ENCODE measurements at places on chromosomes 5 and 9. TPM values are rescaled to one million over a fixed set of nuclear protein-coding genes. Genes with fewer than 3 reads are reported as not detected.
A peak's percentile ranks its signal among the peaks of the same experiment; 100 is the strongest.

CCDC183 gene
- total RNA-seq = 2.2 TPM

GRCh38 chr5:163458778-163459385 lies 1.0 kb downstream of the NUDCD2 start:
- DNase-seq = no peak

GRCh38 chr9:133935328-133936005 lies 56.7 kb downstream of the VAV2 start:
- DNase-seq = peak; percentile 85

GRCh38 chr5:156340893-156341292 lies 13.9 kb downstream of the SGCD start:
- DNase-seq = no peak

DNA sequence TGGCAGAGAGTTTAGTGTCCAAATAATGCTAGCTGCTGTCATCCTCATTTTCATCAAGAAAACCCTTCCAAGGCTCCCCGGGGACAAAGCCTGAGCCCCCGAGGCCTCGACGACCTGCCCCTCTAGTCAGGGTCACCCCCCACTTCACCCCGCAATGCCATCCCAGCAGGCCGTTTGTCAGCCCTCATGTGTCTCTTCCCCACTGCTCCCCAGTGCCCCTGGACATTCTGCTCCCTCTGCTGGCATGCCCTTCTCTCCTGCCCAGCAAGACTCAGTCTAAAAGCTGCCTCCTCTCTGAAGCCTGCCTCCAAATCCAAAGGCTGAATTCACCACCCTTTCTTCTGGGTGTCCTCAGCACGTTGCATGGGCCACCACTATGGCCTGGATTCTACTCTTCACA lies 59.3 kb downstream of the PAX5 start:
- no peak for DNase-seq

- DNase-seq = no peak
These were observed 96.7 kb upstream of the ALDH1B1 start for GRCh38 chr9:38295764-38296163.

DNA sequence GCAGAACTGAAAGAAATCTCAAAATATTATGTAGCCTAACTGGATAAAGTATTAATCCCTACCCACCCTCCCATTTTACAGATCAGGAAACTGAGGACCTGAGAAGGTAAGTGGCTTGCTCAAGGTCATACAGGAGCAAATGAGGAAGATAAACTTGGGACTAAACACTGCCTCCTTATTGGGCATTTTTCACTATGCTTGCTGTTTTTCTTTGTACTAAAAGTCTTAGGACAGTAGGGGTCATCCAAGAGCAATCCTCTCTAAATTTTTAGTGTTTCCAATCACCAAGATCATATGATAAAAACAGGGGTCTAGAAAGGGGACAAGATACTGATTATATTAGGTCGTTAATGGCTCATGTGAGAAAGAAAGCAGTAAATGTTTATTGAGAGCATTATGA lies 80.8 kb downstream of the RORB start:
- DNase-seq = no peak

UNC13B gene
- 25.5 TPM for total RNA-seq

SEMA5A gene
- total RNA-seq = 25.3 TPM

DNA sequence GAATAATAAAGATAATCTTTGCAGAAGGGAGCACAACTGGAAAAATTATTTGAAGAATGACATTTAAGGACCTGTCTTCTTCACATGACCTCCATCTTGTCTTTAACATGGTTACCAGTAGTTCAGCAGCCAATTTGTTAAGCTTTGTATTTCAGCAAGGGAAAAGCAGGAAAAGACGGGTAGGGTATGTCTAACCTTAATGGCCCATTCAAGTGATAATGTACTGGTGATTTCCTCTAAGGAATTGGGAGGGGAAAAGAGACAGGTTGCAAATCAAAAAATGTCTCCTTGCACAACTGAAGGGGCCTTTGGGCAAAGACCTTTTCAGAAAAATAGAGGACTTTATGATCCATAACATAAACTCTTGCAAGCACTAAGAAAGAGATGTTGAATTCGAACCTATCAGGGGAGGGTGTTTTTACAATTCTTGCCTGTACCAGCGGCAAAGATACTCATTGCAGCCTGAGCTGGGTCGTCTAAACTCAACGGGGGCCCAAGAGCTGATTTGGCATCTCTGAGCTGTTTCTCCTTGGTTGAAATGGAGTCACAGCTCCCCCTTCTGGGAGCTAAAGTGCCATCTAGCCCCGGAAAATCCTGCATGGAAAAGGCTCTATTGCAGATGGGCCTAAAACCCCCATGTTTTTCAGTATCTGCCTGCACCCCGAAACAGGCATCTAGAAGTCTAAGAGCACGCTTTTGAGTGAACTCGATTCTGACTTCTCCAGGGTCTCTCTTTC lies 3.8 kb downstream of the BRINP1 start:
- no peak for DNase-seq

GRCh38 chr5:75192804-75193203 lies 43.9 kb downstream of the ANKRD31 start:
- DNase-seq = no peak

CDHR2 gene
- 0.20 TPM for total RNA-seq

GRCh38 chr5:84725946-84726570 lies 341.4 kb upstream of the EDIL3 start:
- DNase-seq = no peak

DNA sequence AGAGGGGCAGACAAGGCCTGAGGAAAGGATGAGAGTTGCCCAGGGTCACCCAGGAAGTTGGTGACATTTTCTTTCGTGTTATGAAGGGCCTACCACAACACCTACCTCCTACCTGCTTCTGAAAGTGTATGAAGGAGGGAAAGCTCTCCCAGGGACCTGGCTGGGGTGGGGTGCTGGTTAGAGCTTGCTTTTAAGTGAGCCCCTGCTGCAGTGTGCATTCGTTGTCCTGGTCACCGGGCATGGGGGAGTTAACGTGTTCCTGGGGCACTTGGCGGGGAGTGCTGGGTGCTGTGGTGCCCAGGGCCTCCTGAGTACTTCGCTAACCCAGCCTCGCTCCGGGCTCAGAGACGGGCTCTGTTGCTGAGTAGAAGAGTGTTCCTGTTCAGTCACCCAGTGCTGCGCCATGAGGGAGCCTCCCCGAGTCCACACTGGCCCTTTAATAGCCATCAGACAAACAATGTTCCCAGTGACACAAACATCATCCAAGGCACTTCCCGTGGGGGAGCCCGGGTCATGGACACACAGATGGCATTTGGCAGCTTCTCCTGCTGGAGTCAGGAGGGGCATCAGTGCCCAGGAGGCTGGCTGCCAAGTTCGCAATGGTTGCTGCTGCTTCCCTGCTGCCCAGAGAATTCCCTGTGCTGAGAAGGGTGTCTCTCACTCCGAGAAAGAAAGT lies 85.7 kb downstream of the AMBP start:
- peak; percentile 86 for DNase-seq

SLC1A3 gene
- 105 TPM for total RNA-seq

DNA sequence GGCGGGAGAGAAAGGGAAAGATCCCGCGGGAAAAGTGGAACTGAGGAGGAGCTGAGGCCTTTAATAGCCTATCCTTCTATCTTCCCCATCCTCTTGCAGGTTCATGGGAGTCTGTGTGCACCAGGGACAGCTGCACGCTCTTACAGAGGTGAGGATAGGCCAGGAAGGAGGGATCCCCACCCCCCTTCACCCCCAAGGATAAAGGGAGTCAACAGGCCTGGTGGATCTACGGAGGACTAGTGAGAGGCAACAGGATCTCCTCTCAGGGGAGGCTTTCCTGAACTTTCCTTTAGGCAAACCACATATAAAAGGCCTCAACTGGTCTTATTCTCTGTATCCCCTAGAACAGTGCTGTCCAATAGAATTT lies 1.1 kb downstream of the TESK1 start:
- DNase-seq = no peak

DNA sequence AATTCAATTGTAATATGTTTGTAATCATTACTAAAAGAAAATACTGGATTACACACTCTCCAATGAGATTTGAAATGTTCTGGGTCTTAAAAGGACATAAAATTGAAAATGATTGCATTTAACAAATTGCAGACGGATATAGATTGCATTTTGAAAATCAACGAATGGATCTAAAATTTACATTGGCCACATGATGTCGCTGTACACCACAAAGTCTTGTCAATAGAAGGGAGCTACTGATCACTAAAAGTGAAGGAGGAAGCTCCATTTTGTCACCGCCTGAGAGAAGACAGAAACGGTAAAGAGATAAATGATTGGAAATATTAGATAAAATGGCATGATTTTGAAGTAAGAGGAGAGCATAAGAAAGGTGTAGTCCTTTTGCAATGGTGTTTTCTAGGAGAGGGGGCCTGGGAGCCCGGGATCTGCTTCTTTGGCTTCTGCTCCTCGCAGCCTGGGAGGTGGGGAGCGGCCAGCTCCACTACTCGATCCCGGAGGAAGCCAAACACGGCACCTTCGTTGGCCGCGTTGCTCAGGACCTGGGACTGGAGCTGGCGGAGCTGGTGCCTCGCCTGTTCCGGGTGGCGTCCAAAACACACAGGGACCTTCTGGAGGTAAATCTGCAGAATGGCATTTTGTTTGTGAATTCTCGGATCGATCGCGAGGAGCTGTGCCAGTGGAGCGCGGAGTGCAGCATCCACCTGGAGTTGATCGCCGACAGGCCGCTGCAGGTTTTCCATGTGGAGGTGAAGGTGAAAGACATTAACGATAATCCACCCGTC lies at the start of gene PCDHA1:
Gene PCDHA1 (plus strand): TSS at position 236 of the 782 bp plus-strand sequence.
- DNase-seq = no peak

GRCh38 chr5:149857499-149857898 lies 87.1 kb downstream of the PDE6A start:
- DNase-seq = peak; percentile 90

ECM2 gene
- total RNA-seq = 5.3 TPM

OTP gene
- total RNA-seq = not detected

TSSK1B gene
- total RNA-seq = not detected

DNA sequence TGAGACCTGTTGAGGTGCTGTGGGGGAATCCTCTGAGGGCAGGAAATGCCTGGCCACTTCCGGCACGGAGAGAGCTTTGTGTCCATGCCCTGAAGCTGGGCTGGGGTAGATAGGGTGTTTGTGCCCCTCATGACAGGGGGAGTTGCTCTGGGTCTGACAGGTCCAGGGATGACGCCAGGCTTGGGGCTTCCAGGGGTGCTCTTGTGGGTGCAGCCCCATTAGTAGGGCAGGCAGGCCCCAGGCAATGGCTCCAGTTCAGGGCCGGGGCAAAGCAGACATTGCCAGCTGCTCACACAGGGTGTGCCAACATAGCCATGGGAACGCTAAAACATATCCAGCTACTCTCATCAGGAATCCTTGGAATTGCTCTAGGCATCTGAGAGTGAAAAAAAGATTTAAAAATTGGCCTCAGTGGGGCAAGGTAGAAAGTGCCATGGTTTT lies 21.1 kb downstream of the PITX1 start:
- no peak for DNase-seq

GRCh38 chr5:6591671-6592288 lies 41.1 kb downstream of the NSUN2 start:
- no peak for DNase-seq

SPATA31E1 gene
- not detected for total RNA-seq

- DNase-seq = no peak
These were observed 36.8 kb downstream of the SAXO1 start for GRCh38 chr9:18996211-18996610.

GRCh38 chr9:35960039-35960655 lies 2.2 kb upstream of the OR2S2 start:
- DNase-seq = no peak

DNA sequence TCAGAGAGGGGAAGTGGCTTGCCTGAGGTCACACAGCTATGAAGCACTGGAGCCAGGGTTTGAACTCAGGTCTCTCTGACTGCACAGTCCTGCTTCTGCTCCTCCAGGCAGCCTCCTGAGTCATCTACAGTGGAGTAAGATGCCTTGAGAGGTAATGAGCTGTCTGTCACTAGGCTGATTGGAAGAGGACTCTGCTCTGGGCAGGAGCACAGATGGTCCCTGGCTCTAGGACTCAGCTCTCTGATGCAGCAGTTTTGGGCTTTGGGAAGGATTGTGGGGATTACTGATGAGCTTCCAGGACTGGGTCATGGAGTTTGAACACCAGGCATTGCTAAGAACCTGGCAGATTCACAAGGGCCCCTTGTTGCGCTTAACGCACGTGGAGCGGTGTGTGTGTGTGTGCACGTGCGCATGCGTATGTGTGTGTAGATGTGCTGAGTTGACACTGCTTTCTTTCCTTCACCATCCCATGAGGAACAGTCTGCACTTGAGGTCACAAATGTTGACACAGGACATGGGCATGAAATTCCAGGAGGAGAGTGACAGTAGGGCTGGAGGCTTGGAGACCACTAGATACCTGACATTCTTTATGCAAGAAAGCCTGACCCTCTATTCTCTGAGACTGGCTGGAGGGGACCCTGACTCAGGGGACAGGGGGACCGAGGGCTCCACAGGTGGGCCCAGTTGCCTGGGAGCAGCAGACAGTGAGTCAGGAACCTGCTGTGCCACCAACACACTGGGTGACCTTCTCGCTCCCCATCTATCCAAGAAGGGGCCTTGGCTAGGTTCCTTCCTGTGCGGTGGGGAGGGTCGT lies 170.5 kb downstream of the RGS3 start:
- DNase-seq = no peak

DNA sequence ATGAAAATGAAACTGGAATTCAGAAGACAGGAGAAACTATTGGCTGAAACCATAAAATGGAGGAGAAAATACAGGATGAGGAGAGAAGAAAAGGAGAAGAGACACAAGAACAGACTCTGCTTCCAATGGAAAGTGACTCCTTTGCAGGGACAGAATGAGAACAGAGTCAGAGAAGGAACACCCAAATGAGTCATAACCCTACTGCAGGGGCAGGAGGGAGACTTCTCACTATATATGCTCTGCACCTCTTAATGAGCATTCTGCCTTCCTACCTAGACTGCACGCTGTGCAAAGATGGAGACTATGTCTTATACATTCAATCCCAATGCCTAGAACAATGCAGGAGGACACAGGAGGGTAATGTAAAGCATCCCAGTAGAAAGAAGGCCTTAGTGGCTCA lies 2.1 kb downstream of the SAXO1 start:
- DNase-seq = no peak

DNA sequence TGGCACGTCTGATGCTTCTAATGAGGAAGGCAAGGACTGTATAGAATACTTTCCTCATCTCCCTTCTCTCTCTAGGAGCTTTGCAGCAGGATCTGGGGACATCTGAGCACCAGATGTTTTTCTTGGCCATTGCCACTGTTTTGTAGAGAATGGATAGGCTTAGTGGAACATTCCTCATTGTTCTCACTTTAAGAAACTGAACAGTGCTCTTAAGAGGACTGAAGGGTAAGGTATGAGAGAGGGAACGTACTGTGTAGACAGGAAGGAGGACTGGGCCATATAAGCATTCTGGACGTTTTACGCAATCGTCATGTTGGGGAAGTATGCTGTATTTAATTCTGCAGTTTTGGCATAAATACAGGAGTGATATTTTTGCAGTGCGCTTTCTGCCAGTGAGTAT lies 70.6 kb downstream of the SMARCA2 start:
- no peak for DNase-seq

DNM1 gene
- total RNA-seq = 5.4 TPM

- no peak for DNase-seq
These were observed 234.8 kb upstream of the ISL1 start for GRCh38 chr5:51148437-51148836.

DNA sequence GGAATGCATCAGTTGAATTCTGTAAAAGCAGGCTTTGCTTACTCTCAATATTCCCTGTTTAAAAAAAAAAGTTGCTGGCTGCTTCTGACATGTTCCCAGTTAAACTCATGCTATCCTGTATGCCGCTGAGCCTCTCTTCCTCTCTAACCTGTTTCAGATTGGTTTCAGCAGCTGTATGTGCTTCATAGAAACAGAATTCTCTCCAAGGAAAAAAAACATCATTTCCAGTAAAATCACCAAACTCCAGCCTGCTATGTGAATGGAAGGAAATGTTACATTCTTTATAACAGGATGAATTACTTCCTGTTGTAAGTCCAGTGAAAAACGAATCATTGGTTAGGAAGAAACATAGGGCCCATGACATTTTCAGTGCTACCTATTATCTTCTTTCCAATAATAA lies 25.7 kb upstream of the KCNV2 start:
- DNase-seq = no peak

TMC1 gene
- total RNA-seq = not detected
